ENCODE measurements at places on chromosomes 5 and 9.

DNA sequence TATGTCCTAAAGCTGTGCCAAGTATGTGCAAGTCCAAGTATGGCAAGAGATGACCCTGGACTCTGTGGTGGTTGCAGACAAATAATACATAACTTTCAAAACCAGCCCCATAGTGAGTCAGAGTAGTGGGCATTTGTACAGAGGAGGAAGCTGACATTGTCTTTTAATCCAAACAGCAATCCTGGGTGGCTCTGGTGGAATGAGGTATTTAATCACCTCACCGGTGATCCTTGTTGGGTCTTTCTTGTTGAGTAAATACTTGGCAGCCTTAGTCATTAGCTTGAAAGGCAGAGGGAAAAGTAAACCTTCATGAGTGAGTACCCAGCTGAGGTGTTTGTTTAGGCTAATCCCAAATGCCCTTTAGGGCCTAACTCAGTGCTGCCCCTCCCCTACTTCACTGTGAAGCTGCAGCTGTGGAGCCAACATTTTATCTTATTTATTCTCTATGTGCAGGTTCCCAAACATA is 148.7 kb upstream of the SLC12A2 start:
- DNase-seq, result no peak

DNA sequence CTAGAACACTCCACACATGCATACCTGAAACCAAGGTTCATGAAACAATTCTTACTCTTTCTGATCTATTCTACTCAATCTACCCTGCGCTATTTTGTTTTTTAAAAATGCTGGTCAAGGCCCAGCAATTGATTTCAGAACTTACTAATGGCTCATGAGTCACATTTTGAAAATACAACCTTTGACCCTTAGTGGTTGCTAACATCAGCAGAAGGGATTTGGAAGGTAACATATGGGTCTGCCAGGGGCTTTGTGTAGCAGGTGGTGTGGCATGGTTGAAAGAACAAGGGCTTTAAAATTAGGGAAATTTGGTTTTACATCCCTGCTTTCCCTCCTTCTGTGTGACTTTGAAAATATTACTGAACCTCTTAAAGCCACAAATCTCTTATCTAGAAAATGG is 101.4 kb downstream of the ATG10 start:
- DNase-seq, result no peak

DNA sequence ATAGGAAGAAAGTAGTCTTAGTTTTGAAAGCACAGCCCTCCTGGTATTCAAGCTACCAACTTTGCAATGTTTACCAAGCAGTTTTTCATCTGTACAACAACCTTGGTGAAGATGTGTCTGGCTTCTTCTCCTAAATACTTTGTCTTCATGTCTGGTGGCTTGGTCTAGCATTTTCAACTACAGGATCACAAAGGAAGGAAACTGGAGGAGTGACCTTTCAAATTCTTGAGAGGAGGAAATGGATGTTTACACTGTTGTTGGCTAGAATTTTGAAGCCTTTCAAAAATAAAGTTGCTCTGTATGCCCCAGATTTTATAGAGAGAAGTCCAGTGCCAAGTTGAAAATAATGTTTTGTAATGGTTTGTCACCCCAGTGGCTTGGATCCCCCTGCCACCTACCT is 16.3 kb downstream of the PAM start:
- no peak for DNase-seq

GRCh38 chr5:143980506-143980905 is 168.5 kb downstream of the HMHB1 start:
- DNase-seq, result no peak

DNA sequence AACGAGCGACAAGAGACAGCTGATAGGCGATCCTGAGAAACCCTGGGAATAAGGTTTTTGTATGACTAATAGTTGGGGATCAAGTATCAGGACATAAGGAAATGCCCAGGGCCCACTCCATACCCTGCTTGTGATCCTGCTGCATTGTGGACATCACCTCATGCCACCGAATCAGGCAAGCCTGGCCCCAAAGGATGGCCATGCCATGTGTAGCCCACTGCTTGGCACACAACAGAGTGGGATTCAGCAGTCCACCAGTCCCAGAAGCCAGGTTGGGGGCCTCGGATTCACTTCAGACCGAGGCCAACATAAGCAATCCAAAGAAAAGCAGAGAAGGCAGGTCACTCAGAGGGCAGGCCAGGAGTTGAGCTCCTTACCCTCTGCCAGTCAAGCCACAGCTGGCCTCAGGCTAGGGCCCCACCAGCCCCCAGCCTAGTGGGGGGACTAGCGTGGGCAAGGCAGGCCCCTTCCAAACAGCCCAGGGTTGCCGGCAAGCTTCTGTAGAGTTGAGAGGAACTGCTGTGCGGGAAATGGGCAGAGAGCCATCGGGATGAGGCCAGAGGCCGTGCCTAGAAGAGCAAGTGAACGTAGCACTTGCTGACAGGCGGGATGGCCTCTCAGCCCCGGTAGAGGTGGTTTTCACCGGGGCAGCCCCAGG is 5.0 kb downstream of the NOP16 start:
- DNase-seq, result no peak

Measured in SK-MEL-5 (cell line).